ENCODE measurements at places on chromosomes 4 and X. TPM values are rescaled to one million over a fixed set of nuclear protein-coding genes. Genes with fewer than 3 reads are reported as not detected.

DNA sequence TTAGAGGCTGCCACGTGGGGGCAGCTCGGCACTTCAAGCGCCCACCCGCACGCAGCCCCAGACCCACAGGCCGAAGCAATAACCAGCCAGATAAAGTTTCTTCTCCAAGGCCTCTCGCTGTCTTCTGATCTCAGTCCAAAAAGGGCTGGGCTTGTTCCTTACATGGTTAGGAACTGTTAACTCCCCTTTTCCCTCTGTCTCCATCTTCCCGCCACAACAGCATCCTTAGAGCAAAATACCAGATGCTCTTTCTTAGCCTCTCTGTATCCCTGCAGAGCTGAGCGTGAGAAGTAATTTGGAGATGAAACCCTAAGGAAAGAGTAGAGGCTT, 23.4 kb upstream of the KIAA1210 start:
- H3K27me3 ChIP-seq: no peaks in the 10 kb centered on the region
- DNase-seq: no peak
- no peak overlapping the region for H3K27ac ChIP-seq
- H3K36me3 ChIP-seq: no peaks in the 10 kb centered on the region
- no peak overlapping the region for H3K4me3 ChIP-seq

GRCh38 chr4:165715211-165715610, 157.8 kb upstream of the TLL1 start:
- no peak for DNase-seq
- no peaks in the 10 kb centered on the region for H3K36me3 ChIP-seq
- H3K4me1 ChIP-seq: no peaks in the 10 kb centered on the region
- no peak overlapping the region for H3K4me3 ChIP-seq
- no peaks in the 10 kb centered on the region for H3K27me3 ChIP-seq

The LEF1 gene
- total RNA-seq: 4.4 TPM

The PCDH7 gene
- 4.9 TPM for total RNA-seq

DNA sequence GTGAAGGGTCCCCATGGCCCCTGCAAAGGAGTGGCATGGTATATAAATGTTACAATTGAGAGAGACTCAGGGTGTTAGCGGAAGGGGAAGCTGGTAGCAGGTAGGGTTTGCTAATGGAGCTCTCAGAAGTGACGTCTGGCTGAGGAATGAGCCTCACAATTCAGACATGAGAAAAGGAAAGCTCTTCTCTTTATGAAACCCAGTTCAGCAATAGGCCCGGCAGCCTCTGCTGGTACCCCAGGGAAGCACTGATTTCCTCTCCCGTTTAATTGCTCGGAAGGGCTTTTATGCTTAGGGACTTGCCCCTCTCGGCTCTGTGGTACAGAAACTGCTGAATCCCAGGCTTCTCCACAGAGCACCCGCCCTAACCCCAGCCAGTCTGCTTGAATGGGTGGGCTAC, 19.4 kb upstream of the AFAP1 start:
- no peak for DNase-seq
- no peaks in the 10 kb centered on the region for H3K27me3 ChIP-seq
- H3K36me3 ChIP-seq: no peaks in the 10 kb centered on the region
- no peak overlapping the region for H3K4me3 ChIP-seq

- H3K36me3 ChIP-seq: no peaks in the 10 kb centered on the region
- no peak for DNase-seq
- H3K27me3 ChIP-seq: no peaks in the 10 kb centered on the region
- no peak overlapping the region for H3K4me3 ChIP-seq
- no peaks in the 10 kb centered on the region for H3K4me1 ChIP-seq
- H3K27ac ChIP-seq: no peak overlapping the region
These were observed 142.6 kb upstream of the PPARGC1A start for GRCh38 chr4:24032371-24032989.

- H3K27me3 ChIP-seq: no peaks in the 10 kb centered on the region
- no peak overlapping the region for H3K27ac ChIP-seq
- no peak overlapping the region for H3K4me3 ChIP-seq
- no peaks in the 10 kb centered on the region for H3K4me1 ChIP-seq
These were observed 945.0 kb upstream of the INTU start for GRCh38 chr4:126687655-126688358.

- H3K4me3 ChIP-seq: peak overlapping the region; percentile 70
- DNase-seq: peak; percentile 59
- peak overlapping the region; percentile 80 for H3K27ac ChIP-seq
- H3K27me3 ChIP-seq: no peaks in the 10 kb centered on the region
- no peaks in the 10 kb centered on the region for H3K4me1 ChIP-seq
- H3K36me3 ChIP-seq: no peaks in the 10 kb centered on the region
These were observed 806 bp upstream of the CD99L2 start for GRCh38 chrX:150899191-150899757.

GRCh38 chr4:23135792-23136645, 443.3 kb downstream of the GBA3 start:
- H3K36me3 ChIP-seq: no peaks in the 10 kb centered on the region
- H3K27ac ChIP-seq: no peak overlapping the region
- no peaks in the 10 kb centered on the region for H3K4me1 ChIP-seq
- no peak overlapping the region for H3K4me3 ChIP-seq
- no peak for DNase-seq

DNA sequence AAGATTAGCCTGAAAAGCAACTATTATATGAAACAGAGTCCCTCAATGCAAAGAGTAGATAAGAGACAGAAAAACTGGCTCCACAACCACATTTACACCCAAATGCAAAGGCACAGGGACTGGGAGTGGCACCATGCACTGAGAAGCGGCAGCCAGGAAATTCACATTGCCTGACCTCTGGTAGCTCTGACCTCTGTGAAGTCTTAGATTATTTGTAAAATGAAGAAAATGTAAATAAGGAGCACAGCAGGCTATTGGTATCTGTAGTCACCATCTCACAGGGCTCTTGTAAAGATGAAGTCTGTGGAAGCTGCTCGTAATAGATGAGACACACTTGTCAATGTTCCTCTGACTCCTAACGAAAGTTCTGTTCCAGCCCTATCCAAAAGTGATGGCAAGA, 69.7 kb downstream of the FAT1 start:
- no peaks in the 10 kb centered on the region for H3K4me1 ChIP-seq
- no peak overlapping the region for H3K27ac ChIP-seq

DNA sequence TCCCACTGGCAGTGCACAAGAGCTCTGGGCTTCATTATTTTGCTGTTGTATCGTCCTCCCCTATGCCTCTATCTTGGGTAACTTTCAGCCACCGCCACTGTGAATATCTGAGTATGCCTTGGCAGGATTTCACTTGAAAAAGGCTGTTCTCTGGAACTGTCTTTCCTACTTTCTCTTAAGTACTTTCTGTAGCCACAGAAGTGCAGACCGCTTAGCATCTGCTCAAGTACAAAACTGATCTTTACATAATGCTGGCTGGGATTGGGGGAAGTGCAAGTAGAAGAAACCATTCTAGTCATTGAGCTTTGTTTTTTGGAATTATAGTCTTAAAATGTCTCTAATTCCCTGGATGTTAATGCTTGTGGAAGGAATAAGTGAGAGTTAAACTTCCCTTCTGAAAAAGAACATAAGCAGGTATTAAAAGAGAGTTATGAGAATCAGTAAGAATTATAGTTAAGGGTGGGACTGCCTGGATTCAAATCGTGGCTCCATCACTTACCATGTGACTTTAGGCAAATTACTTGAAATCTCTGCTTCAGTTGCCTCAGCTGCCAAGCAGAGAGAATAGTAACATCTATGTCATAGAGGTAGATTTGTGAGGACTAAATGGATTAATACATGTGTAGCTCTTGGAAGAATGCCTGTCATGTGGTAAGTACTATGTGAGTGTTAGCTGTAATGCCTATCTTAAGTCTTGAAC, 77.5 kb downstream of the MID1IP1 start:
- no peak overlapping the region for H3K4me3 ChIP-seq
- DNase-seq: no peak
- H3K27ac ChIP-seq: no peak overlapping the region
- H3K36me3 ChIP-seq: no peaks in the 10 kb centered on the region

GRCh38 chrX:110563282-110563681, 204.6 kb downstream of the RTL9 start:
- no peaks in the 10 kb centered on the region for H3K4me1 ChIP-seq
- H3K27me3 ChIP-seq: no peaks in the 10 kb centered on the region
- no peak overlapping the region for H3K4me3 ChIP-seq
- H3K36me3 ChIP-seq: no peaks in the 10 kb centered on the region
- no peak overlapping the region for H3K27ac ChIP-seq
- no peak for DNase-seq

DNA sequence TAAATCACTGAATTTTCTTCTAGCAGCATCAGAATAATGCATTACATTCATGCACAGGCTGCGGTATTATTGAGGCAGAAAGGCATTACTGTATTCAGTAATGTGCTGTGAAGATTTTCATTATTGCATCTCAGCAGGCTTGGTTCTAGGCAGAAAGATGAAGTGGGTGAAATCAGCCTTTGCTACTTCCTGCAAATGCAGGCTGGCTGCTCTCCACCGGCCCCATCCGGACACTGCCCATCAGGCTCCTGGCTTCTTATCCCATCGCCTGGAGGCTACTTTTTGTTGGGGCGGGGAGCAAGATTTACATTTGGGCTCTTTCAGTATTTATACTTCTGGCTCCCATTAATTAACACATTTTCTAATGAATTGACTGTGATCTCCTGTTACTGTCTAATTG, 117.8 kb downstream of the FRAS1 start:
- H3K4me1 ChIP-seq: no peaks in the 10 kb centered on the region
- no peak for DNase-seq
- H3K4me3 ChIP-seq: no peak overlapping the region
- no peaks in the 10 kb centered on the region for H3K27me3 ChIP-seq
- H3K36me3 ChIP-seq: no peaks in the 10 kb centered on the region
- H3K27ac ChIP-seq: no peak overlapping the region

DNA sequence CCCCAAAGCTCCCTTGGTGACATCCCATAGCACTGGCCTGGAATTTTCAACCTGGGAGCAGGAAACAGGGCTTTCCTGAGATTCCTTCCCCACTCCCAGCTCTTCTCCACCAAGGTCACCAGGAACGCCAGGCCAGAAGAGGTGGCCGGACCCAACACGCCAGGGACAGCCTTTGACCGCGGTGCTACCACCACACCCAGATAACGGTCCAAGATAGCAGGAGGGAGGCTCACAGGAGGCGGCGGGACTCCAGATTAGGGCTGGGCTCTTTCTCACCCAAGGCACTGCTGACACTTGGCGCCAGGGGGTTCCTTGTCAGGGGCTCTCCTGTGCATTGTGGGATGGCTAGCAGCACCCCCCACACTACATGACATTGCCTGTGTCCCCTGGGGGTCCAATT, 22.9 kb downstream of the ZFYVE28 start:
- no peak overlapping the region for H3K27ac ChIP-seq
- no peaks in the 10 kb centered on the region for H3K36me3 ChIP-seq

DNA sequence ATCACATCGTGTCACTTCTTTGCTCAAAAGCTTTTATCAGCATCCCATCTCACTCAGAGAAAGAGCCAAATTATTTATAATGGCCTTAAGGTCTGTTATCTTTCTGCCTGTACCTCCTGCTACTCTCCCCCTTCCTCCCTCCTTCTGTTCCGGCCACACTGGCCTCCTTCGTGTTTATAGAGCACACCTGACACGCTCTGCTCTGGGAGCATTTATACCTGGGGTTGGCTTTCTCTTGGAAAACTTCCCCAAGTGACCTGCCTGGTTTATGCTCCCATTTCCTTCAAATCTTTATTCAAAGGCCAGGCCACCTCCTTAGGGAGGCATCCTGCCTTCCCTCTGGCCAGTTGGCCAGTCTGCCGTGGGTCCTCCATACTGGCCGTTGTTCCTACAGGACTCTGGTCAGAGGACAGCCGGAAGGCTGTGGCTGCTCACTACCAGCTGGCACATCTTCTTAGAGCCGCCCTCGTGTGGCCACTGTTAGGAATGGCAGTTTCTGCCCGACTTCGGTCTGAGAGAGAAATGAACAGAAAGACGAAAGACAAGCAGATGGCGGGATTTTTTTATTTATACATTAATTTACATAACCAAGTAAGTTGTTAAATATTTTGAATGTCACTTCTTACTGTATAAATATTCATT, 80.2 kb upstream of the CBLL2 start:
- no peaks in the 10 kb centered on the region for H3K4me1 ChIP-seq
- no peaks in the 10 kb centered on the region for H3K36me3 ChIP-seq
- peak; percentile 45 for DNase-seq
- H3K4me3 ChIP-seq: no peak overlapping the region
- no peak overlapping the region for H3K27ac ChIP-seq
- no peaks in the 10 kb centered on the region for H3K27me3 ChIP-seq

- peaks cover 58% of the 10 kb centered on the region for H3K4me1 ChIP-seq
- DNase-seq: peak; percentile 45
- H3K27ac ChIP-seq: peak overlapping the region; percentile 66
- H3K4me3 ChIP-seq: peak overlapping the region; percentile 1
These were observed 4.8 kb downstream of the SH3BP2 start for GRCh38 chr4:2797545-2798305.

DNA sequence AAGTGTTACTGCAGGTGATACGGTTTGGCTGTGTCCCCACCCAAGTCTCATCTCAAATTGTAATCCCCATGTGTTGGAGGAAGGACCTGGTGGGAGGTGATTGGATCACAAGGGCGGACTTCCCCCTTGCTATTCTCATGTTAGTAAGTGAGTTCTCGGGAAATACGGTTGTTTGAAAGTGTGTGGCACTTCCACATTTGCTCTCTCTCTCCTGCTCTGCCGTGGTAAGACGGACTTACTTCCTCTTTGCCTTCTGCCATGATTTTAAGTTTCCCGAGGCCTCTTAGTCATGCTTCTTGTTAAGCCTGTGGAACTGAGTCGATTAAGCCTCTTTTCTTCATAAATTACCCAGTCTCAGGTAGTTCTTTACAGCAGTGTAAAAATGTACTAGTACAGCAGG, 65.2 kb upstream of the SLC7A11 start:
- no peak for DNase-seq
- H3K36me3 ChIP-seq: no peaks in the 10 kb centered on the region
- H3K4me1 ChIP-seq: no peaks in the 10 kb centered on the region
- no peaks in the 10 kb centered on the region for H3K27me3 ChIP-seq
- H3K4me3 ChIP-seq: no peak overlapping the region

The SPRY1 gene
- 39.9 TPM for total RNA-seq

DNA sequence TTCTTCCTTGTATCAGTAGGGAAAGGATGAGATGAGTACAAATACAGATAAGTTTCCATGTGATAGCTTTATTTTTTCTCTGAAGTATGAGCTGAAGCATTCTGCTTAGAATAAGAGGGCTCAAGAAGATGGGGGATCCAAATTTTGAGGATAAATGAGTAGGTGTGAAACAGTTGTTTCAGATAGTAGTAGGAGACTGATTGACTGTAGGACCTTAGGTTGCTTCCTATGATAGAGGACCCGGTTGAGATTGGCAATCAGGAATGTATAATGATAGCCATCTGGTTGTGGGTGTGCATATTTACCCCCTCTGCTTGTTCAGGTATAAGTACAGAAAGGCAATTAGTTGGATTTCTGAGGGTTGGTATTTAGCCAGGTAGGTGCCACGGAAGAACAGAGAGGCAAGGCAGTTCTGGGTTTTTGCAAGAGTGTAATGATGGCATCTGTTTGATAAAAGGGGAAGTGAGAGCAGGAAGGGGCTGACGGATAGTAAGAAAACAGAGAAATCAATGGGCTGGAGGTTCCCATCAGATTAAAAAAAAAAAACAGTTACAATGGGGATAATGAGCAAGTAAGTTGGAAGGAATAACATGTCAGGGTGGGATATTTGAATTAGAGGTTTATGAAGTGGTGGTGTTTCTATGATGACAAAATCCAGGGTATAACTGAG, 13.7 kb downstream of the OCRL start:
- no peak overlapping the region for H3K4me3 ChIP-seq
- peaks cover 3% of the 10 kb centered on the region for H3K36me3 ChIP-seq
- H3K27ac ChIP-seq: no peak overlapping the region
- H3K27me3 ChIP-seq: no peaks in the 10 kb centered on the region
- H3K4me1 ChIP-seq: no peaks in the 10 kb centered on the region

The CXXC4 gene
- 3.3 TPM for total RNA-seq

The BMPR1B gene
- total RNA-seq: not detected

GRCh38 chr4:48203819-48204218, 65.8 kb downstream of the TEC start:
- no peak overlapping the region for H3K4me3 ChIP-seq
- no peak for DNase-seq
- H3K36me3 ChIP-seq: no peaks in the 10 kb centered on the region
- H3K27ac ChIP-seq: peak overlapping the region; percentile 55
- H3K4me1 ChIP-seq: no peaks in the 10 kb centered on the region

Data from Peyer's patch (tissue), 4 donors.